ENCODE measurements at places on chromosomes 13 and 19. TPM values are rescaled to one million over a fixed set of nuclear protein-coding genes. Genes with fewer than 3 reads are reported as not detected.

Gene TRPM4
- total RNA-seq = 89.1 TPM

Gene ADAMTS10
- total RNA-seq = 48.8 TPM

Gene ARID3A
- 16.9 TPM for total RNA-seq

Gene MADCAM1
- 0.50 TPM for total RNA-seq

Gene ZNF441
- total RNA-seq = 19.3 TPM

DNA sequence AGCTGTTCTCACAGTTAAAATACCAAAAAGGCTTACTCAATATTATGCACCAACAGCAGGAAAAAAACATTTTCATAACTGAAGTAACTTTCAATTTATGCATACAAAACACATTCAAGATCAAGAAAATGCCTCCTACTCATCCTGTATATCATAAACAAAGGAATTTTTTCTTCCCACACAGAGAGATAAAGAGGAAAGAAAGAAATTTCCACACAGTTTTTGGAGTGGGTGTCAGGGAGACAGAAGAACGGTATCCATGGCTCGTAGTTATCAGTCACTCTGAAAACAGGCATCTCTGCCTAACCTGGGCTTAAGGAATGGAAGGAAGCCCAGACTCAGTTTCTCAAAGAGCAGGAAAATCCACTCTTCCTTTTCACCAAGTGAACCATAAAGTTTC lies 92.4 kb upstream of the SIAH3 start:
- H3K4me3 ChIP-seq = no peak overlapping the region
- no peaks in the 10 kb centered on the region for H3K27me3 ChIP-seq
- H3K4me1 ChIP-seq = no peaks in the 10 kb centered on the region

DNA sequence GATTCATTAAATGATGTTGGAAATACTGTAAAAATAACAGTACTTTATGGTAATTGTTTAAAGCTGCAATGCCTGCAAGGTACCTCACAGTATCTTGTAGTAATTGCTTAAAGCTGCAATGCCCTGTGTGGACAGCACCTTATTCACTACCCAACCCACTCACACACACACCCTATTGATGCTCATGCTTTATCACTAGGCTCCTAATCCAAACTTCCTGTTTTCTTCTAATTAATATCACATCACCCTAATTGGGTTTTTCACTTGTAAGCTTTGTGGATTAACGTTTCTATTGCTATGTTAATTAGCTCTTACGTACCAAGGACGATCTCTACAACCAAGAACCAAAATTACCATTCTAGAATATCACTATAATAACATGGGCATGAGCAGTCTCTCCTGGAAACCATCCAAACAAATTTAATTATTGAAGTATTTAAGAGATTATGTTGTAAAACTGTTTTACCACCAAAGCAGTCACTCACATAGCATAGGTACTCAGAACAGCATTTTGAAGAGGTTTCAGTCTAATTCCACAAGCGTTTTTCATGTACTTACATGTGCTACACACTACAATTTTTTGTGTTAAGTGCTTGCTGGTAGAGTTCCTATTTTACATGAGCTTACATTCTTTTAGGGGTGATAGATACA lies 303.8 kb downstream of the PCDH9 start:
- H3K36me3 ChIP-seq = no peaks in the 10 kb centered on the region
- no peak for DNase-seq
- no peak overlapping the region for H3K27ac ChIP-seq
- H3K4me1 ChIP-seq = no peaks in the 10 kb centered on the region

GRCh38 chr19:3785938-3786824 lies at the start of gene MATK:
MATK (minus strand) TSS chr19:3786381; CDS start chr19:3785135, 1,246 bp downstream.
- no peaks in the 10 kb centered on the region for H3K4me1 ChIP-seq
- no peak for DNase-seq
- peaks cover 2% of the 10 kb centered on the region for H3K27me3 ChIP-seq
- H3K4me3 ChIP-seq = no peak within 1 kb of the TSS
- H3K27ac ChIP-seq = no peak within 1 kb of the TSS

- H3K27ac ChIP-seq = no peak overlapping the region
- DNase-seq = no peak
- H3K4me1 ChIP-seq = no peaks in the 10 kb centered on the region
- peaks cover 9% of the 10 kb centered on the region for H3K36me3 ChIP-seq
Measured at GRCh38 chr13:114325729-114326128, 11.4 kb downstream of the CHAMP1 start.

- H3K27me3 ChIP-seq = no peaks in the 10 kb centered on the region
- no peak for DNase-seq
- no peaks in the 10 kb centered on the region for H3K36me3 ChIP-seq
- no peaks in the 10 kb centered on the region for H3K4me1 ChIP-seq
- no peak overlapping the region for H3K27ac ChIP-seq
Measured at GRCh38 chr13:29543230-29544215, 52.0 kb downstream of the SLC7A1 start.

Measured in kidney (tissue), 22 donors.